ENCODE measurements at places on chromosomes 2 and 18. TPM values are rescaled to one million over a fixed set of nuclear protein-coding genes. Genes with fewer than 3 reads are reported as not detected.

DNA sequence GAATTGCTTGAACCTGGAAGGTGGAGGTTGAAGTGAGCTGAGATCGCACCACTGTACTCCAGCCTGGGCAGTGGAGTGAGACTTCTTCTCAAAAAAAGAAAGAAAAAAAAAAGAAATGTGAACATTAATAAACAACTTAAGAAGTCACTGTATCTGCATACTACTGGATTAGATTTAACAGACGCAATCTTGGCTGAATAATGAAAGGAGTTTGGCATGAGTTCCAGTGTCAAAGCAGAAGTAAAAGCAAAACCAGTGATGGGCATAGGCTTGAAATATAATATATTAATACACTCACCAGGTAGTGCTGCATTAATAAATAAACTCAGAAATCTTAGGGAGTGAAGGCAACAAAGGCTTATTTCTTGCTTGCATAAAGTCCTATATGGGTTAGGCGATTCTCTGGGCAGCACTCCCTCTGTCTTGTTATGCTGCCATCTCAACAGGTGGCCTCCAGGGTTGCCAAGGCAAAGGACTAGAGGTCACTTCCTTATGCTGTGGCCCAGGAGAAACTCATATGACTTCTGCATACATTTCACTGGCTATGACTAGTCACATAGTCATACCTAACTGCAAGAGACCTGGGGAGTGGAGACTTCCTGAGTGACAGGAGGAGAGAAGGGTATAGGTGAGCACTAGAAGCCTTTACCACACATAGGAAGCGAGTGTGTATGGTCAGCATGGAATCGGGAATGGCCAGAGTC lies 296.2 kb upstream of the SPRED2 start:
- H3K27ac ChIP-seq: peak overlapping the region; percentile 55
- DNase-seq: peak; percentile 95
- no peaks in the 10 kb centered on the region for H3K27me3 ChIP-seq
- peaks cover 49% of the 10 kb centered on the region for H3K4me1 ChIP-seq
- no peak overlapping the region for H3K4me3 ChIP-seq

DNA sequence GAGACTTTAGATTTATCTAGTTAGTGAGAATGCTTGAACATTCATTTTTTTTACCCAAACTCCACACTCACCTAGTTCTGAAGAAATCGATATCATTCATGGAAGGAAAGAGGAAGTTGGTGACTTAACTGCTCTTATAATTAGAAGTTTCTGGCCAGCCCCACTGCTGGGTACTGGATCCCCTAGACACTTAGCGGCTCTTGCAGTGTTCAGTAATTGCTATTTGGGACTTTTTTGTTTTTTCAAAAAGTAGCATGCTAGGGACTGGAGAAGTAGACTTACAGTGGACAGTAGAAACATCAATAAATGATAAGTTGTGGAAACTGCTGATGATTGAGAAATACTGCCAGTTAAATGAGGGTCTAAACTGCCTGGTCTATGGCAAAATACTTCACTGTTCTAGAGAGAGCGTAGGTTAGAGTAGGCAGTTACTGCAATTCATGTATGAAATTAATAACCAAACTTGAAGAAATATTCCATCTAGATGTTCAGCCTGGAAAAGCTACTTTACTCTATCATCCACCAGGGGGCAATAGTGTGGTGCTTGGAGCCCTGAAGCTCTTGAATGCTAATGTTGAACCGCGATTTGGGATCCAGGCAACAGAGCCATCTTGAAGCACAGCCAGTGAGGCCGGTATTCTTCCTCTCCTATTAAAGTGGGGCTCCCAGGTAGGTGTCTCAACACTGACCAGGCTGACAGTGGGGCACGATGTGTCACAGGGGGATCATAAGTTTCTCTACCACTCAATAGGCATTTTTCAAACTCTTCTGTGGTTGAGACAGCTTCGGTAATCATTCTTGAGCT lies 146.1 kb upstream of the SESTD1 start:
- H3K36me3 ChIP-seq: no peaks in the 10 kb centered on the region
- DNase-seq: peak; percentile 80
- H3K27me3 ChIP-seq: no peaks in the 10 kb centered on the region
- H3K27ac ChIP-seq: no peak overlapping the region

DNA sequence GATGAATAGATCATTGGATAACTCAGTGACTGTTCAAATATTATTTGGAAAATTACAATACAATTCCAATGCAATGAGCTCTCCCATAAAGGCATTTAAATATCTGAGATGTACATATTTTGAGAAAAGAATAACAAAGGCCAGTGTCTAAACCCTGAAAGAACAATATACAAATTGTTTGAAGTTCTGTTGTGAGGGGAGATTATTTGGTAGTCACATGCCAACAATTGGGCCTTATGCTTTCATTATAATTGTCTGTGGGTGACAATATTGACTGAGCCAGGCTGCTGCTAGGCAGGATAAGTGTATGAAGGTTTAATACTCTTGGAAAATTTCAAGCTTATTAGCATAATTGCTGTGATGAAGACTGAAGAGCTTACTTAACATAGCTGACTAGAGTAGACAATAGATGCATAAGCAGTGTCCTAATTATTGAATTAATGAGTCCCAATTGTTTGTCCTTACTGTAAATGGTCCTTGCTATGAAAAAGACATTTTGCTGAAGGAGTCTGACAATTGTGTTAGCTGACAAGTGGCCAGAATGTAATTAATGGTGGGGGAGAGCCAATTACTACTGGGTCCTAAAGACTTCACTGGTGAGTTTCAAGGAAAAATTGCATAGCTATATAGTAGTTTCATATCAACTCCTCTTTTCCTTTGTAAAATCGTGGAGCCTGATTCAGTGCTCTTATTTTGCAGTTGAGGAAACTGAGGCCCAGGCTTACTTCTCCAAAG lies 5.0 kb upstream of the SMAD2 start:
- no peak overlapping the region for H3K27ac ChIP-seq
- H3K4me3 ChIP-seq: no peak overlapping the region
- no peak for DNase-seq
- H3K4me1 ChIP-seq: no peaks in the 10 kb centered on the region
- no peaks in the 10 kb centered on the region for H3K27me3 ChIP-seq

The CTAGE1 gene
- not detected for total RNA-seq

DNA sequence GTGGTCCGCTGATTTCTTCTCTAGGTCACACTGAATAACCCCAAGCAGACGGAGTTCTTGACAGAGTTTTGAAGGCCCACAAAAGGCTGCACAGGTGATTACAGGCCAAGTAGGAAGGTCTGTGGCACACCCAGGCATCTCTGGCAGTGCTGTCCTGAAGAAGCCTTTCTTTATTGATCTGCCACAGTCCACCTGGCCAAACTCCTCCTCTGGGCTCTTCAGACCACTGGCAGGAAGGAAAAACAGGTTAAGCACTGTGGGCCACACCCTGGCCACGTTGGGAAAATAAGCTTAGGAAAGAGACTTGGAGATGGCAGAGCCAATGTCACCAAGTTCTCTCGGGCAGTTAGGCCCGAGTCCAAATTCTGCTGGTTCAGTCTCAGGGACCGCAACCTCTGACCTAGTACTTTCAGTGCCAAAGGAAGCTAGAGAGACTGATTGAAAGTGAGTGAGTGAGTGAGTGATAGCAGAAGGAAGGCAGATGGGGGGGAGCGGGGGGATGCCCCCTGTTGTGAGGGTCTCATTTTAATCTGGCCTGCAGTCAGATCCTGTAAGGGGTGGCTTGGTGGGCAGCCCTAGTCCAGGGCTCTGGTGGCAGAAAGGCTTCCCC lies 102.9 kb downstream of the TGFA start:
- H3K27ac ChIP-seq: no peak overlapping the region
- no peak overlapping the region for H3K4me3 ChIP-seq
- H3K4me1 ChIP-seq: no peaks in the 10 kb centered on the region
- DNase-seq: peak; percentile 17
- no peaks in the 10 kb centered on the region for H3K27me3 ChIP-seq

The PLB1 gene
- 1.3 TPM for total RNA-seq

The GALR1 gene
- not detected for total RNA-seq

GRCh38 chr2:26590508-26590907 lies 50.7 kb downstream of the CIB4 start:
- no peak overlapping the region for H3K4me3 ChIP-seq
- H3K36me3 ChIP-seq: no peaks in the 10 kb centered on the region
- H3K27me3 ChIP-seq: peaks cover 84% of the 10 kb centered on the region
- no peak for DNase-seq
- H3K27ac ChIP-seq: no peak overlapping the region

- no peaks in the 10 kb centered on the region for H3K36me3 ChIP-seq
- no peak overlapping the region for H3K4me3 ChIP-seq
- no peaks in the 10 kb centered on the region for H3K4me1 ChIP-seq
- DNase-seq: no peak
- no peak overlapping the region for H3K27ac ChIP-seq
Measured at GRCh38 chr2:136439064-136439676, 321.2 kb upstream of the CXCR4 start.

The SLC20A1 gene
- 209 TPM for total RNA-seq

DNA sequence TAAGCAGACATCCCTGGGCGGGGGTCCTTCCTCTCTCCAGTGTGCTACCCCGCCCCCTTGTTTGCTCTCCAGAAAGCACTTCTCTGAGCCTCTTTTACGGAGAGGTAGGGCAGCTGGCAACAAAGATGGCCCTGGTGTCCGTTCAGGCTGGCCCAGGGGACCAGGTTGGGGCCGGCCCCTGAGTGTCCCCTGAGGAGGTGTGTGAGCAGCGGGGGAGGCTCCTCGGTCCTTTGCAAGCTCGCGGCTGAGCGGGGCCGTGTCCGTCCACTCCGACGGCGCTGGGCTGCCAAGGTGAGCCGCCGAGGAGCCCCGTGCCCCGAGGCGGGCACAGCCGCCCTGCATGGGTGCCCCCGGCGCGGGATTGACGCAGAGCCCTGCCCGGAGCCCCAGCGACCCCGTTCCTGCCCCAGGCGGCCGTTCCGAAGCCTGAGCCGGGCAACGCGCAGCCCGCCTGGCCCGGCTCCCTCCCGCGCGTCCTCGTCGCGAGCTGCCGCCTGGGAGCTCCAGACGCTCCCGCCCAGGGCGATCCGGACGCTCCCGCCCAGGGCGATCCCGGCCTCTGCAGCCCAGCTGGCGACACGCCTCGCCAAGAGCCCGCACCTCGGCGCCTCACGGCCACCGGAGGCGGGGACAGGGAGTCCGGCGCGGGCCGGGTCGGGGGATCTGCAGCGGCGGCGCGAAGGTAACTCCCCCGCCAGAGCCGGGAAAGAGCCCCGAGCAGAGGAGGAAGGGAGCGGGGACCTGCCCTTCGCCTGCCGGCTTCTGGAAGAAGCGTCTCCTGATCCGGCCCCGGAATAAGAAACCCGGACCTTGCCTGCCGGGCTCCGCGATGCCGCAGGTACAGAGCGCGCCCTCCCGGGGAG lies at the start of gene PROKR1:
PROKR1 (plus strand) TSS at position 569 of the 863 bp plus-strand sequence. CDS start 2,243 bp downstream, outside the sequence.
- H3K36me3 ChIP-seq: no peaks in the 10 kb centered on the region
- peak; percentile 35 for DNase-seq
- peaks cover 24% of the 10 kb centered on the region for H3K27me3 ChIP-seq
- no peaks in the 10 kb centered on the region for H3K4me1 ChIP-seq

DNA sequence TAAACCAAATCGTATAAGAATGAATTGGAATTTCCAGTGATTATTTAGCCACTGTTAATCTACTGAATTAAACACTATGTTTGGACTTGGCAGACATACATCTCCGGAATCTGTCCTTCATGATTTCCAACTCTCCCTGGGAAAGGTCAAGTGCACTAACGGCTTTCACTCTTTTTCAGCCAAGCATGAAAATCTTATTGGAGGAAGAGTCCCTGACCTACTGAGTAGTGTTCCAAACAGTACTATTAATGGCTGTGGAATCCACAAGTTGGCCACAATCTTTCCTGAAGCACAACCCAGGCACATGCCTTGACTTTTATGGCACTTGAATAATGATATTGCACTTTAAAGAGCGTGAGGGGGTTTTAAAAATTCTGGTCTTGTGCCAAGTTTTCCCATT lies 318.9 kb upstream of the RND3 start:
- no peaks in the 10 kb centered on the region for H3K27me3 ChIP-seq
- no peaks in the 10 kb centered on the region for H3K4me1 ChIP-seq
- H3K4me3 ChIP-seq: no peak overlapping the region
- H3K36me3 ChIP-seq: no peaks in the 10 kb centered on the region

The ACP1 gene
- 109 TPM for total RNA-seq

The RAD51AP2 gene
- not detected for total RNA-seq

GRCh38 chr2:63544017-63544627 lies 44.2 kb downstream of the WDPCP start:
- H3K36me3 ChIP-seq: no peaks in the 10 kb centered on the region
- peak; percentile 28 for DNase-seq
- H3K27ac ChIP-seq: no peak overlapping the region

The MSTN gene
- total RNA-seq: not detected

- H3K27ac ChIP-seq: no peak overlapping the region
- no peaks in the 10 kb centered on the region for H3K27me3 ChIP-seq
- no peaks in the 10 kb centered on the region for H3K4me1 ChIP-seq
- no peaks in the 10 kb centered on the region for H3K36me3 ChIP-seq
- H3K4me3 ChIP-seq: no peak overlapping the region
Measured at GRCh38 chr18:37456873-37457272, 108.7 kb downstream of the CELF4 start.

DNA sequence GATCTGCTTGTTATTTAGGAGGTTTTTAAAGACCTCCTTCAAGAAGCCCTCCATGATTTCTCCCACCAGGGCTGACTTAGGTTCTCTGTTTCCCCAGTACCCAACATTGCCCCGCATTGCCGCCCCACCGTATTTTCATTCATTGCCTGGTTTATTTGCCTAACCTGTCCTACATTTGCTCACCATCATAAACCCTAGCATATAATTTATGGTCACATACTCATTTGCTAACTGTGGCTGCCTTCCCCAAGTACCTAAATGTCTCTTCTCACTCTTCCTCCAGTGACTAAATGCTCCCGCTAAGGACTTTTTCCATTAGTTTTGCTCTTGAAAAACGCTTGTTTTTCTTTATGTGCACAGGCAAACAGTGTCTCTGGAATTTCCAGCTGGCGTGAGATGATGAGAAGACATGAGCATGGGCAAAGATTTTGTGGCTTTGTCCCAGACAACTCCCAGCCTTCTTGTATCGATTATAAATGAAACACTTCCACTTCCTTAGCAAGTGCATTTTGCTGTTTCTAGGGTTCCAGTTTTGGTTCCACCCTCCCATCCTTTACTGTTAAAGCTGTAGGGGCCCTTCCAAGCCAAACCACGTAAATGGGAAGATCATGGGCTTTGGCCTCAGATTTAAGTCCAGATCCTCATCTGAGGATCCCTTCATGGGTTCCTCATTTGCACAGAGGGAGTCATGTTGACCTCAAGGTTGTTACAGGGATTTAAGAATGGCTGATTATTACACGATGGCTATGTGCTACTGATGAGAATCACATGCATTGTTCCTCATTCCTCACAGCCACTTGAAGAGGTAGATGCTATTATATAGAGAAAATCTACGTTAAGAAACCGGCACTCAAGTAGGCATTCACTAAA lies 21.0 kb upstream of the ARMC9 start:
- H3K4me3 ChIP-seq: no peak overlapping the region
- peaks cover 13% of the 10 kb centered on the region for H3K4me1 ChIP-seq

GRCh38 chr2:233047206-233047605 lies 12.9 kb upstream of the INPP5D start:
- H3K4me1 ChIP-seq: peaks cover 42% of the 10 kb centered on the region
- no peak overlapping the region for H3K4me3 ChIP-seq
- no peaks in the 10 kb centered on the region for H3K27me3 ChIP-seq
- no peak overlapping the region for H3K27ac ChIP-seq

DNA sequence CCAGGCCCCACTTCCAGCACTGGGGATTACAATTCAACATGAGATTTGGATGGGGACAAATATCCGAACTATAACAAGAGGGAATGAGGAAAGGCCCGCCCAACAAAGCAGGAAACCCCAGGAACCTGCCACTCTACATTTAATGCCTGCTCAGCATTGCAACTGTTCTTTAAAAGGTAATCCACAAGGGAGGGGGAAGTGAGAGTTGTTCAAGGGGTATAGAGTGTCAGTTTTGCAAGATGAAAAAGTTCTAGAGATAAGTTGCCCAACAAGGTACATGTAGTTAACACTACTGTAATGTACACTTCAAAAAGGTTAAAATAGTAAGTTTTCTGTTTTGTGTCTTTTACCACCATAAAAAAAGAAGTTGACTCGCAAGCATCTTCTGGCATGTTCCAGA lies 137.6 kb downstream of the MBD2 start:
- no peak for DNase-seq
- no peaks in the 10 kb centered on the region for H3K27me3 ChIP-seq
- H3K4me3 ChIP-seq: no peak overlapping the region

The CCDC85A gene
- total RNA-seq: 1.1 TPM

All from PC-3 (cell line).